Choroid plexus epithelial cell (primary cell): ENCODE measurements at places on chromosomes 12 and 14.
A peak's percentile ranks its signal among the peaks of the same experiment; 100 is the strongest.

DNA sequence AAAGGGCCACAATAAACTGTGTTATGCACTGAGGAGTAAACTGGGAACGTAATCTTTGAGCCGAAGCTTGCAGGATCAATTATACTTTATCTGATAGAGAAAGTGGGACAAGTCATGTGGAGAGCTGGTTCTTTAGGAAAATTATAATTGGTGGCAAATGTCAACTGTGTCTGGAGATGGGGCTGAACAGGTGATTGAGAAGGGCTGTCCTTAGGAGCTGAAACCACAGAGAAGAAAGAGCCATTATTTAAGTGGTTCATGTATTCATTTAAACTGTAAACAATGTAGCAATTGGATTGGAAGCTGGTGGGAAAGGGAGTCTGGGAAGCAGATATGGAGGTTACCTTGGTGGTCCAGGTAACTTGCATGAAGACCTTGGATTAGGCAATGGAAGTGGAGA, 193.1 kb downstream of the NPAS3 start:
- no peak for DNase-seq

- no peak for DNase-seq
These were observed 71.6 kb upstream of the KRAS start for GRCh38 chr12:25322351-25322750.

- peak; percentile 49 for DNase-seq
These were observed 11.8 kb upstream of the DERA start for GRCh38 chr12:15899282-15899870.

GRCh38 chr12:41234692-41235091, 46.6 kb downstream of the PDZRN4 start:
- no peak for DNase-seq

DNA sequence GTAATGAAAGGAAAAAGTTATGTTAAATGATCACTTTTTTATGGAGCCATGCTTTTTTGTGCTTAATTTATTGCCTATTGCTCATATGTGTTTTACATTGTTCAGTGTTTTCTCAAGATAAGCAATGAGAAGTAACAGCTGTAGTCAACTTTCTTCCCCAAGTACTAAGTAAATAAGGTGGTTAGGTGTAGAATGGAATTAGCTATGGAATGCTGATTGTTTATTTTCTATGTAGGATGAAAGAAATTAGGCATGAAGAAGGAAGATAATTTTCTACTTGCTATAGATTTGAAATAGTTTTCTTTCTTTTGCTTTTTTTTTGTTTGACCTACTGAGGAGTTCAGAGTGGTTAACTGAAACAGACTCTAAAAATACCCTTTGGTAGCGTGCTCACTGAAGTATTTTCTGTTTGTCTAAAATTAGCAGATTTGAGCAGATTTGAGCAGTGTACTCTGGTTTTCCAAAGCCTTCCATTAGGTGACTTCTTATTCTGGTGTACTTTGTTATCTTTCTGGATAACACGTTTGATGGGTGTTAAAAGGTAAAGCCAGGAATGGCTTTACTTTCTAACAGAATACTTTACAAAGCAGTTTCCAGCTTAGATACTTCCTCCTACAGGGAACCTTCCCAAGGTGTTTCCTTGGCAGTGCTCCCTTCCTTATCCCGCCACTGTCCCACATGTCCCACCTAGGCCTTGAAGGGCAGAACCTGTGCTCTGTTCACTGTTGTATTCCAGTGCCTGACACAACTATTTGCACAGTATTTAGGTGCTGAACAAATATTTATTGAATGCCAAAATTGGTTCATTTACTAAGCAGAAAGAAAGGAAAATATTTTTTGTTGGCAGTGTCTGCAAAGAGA, 56.0 kb downstream of the RASSF3 start:
- peak; percentile 42 for DNase-seq
